ENCODE measurements at places on chromosomes 13 and 19. TPM values are rescaled to one million over a fixed set of nuclear protein-coding genes. Genes with fewer than 3 reads are reported as not detected.
A peak's percentile ranks its signal among the peaks of the same experiment; 100 is the strongest.

Gene COMP
- not detected for total RNA-seq

Gene ZNF101
- total RNA-seq, result 11.3 TPM

Gene AZU1
- not detected for total RNA-seq

Gene ATP8B3
- total RNA-seq, result 3.9 TPM

Gene IZUMO4
- 1.0 TPM for total RNA-seq

Gene TEX29
- total RNA-seq, result not detected

DNA sequence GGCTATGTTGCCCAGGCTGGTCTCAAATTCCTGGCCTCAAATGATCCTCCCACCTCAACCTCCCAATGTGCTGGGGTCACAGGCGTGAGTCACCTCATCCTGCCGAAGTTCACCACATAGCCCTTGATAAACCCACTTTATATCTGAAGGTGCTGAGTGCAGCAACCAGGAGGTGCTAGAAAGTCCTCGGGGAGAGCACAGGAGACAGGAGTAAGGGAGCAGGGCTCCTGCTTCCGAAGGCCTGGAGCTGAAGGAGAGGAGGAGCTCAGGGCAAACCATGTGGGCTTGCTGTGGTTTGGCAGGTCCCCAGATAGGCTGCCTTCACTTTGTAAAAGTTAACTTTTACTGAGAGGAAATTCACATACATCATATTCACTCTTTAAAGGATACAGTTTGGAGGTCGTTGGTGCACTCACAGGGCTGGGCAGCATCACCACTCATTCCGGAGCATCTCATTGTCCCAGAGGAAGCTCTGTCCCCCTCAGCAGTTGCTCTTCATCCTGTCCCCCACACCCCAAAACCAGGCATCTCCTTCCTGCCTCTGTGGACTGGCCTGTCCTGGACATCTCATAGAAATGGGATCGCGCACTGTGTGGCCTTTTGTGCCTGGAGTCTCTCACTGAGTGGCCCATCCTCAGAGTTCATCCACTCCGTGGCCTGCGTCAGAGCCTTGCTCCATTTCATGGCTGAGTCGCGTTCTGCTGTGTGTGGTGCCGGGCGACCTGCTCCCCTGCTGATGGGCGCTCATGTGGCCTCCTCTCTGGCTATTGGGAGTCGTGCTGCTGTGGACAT, 49.5 kb downstream of the KDM4B start:
- no peak for DNase-seq

GRCh38 chr19:4575267-4576015, 16.0 kb upstream of the SEMA6B start:
- DNase-seq, result peak; percentile 90

GRCh38 chr13:19068691-19069090, 112.9 kb downstream of the TUBA3C start:
- no peak for DNase-seq

DNA sequence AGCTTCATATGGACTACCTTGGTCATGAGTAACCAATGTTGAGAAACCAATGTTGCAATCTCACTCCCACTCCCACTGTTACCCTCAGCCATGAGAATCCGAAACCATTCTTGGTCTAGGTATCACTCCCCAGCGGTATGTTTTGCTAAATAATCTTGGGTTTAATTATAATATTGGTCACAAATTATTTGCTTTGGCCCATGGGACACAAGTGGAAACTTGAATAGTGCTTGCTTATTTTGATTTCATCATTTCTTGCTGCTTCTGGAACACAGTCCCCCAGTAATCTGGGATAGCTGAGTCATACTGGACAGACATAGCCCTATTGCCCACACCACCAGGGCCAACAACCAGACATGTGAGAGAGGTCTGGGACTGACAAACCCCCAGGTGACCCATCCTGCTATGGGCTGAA, 171.6 kb upstream of the IPO5 start:
- DNase-seq, result no peak

DNA sequence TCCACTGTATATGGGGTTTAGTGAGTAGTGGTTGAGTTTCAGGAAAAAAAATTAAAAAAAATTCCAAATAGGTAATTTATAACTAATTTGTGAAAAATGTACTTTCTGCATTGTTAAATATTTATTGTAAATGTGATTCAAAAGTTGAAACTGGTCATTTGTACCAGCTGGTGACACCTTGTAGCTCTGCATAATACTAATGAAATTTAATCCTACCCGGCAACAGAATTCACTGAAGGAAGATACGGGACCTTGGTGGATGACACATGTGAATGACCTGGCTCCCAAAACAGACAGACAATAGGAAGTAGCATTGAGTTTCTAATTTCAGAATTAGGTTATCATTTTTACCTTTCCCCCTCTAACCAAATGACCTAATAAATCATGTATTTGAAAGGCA, 73.8 kb downstream of the SLITRK6 start:
- DNase-seq, result peak; percentile 48

Data from PC-3 (cell line).